ENCODE measurements at places on chromosomes 2 and 18.

- no peak for DNase-seq
These were observed 29.6 kb upstream of the ITGAV start for GRCh38 chr2:186560254-186560653.

DNA sequence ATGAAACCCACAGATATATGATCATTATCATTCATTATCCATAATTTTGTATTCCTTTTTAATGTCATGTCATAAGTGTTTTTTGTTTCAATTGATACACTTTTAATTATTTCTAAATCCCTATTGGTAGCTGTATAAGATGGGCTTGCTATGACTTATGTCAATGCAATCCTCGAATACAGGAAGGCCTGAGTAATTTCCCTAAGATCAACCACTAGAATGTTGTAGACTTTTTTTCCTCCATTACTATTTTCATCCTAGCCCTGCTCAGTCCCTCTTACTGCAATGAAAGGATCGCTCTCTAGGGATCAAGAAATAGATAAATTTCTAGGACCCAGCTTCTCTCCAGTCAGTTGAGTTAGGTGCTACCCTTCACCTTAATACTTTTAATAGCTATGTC lies 186.3 kb downstream of the KCNE4 start:
- no peak for DNase-seq

DNA sequence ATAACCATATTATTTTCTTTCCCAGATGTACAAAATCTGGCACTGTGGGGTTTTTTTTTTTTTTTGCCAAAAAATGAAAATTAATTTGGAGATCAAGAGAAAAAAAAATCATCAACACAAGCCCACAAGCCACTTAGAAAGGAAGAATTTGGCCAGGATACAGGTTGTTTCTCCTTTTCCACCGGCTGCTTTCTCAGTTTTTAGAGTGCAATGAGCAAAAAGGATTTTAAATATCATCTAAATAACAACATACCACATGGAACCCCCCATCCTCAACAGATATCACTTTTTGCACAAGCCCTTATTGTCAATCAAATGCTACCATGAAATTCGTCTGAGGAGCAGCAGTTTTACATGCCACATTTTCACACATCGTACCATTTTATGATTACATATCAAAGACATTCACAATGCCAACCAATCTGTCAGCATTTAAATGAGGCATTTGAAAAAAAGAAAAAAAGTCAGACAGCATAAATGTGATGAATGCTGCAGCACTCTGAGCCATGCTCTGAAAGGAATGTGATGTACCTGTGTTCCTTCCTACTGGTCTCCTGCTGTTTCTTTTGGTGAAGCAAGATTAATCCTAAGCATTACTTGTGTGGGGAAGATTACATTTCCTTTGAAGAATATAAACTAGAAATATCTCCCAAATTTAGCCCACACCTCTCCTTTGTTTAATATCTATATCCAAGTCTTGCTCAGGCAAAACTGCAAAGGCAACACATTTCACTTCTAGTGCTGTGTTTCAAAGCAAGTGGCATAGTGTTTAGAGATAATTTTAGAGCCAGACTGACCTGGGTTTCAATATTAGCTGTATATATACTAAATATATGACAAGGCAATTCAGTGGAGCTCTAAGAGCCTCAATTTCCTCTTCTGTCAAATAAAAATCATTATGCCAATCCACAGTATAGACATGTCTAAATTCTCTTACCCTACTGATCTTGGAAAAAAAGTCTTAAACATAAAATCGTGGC lies 391.3 kb downstream of the CMPK2 start:
- no peak for DNase-seq

DNA sequence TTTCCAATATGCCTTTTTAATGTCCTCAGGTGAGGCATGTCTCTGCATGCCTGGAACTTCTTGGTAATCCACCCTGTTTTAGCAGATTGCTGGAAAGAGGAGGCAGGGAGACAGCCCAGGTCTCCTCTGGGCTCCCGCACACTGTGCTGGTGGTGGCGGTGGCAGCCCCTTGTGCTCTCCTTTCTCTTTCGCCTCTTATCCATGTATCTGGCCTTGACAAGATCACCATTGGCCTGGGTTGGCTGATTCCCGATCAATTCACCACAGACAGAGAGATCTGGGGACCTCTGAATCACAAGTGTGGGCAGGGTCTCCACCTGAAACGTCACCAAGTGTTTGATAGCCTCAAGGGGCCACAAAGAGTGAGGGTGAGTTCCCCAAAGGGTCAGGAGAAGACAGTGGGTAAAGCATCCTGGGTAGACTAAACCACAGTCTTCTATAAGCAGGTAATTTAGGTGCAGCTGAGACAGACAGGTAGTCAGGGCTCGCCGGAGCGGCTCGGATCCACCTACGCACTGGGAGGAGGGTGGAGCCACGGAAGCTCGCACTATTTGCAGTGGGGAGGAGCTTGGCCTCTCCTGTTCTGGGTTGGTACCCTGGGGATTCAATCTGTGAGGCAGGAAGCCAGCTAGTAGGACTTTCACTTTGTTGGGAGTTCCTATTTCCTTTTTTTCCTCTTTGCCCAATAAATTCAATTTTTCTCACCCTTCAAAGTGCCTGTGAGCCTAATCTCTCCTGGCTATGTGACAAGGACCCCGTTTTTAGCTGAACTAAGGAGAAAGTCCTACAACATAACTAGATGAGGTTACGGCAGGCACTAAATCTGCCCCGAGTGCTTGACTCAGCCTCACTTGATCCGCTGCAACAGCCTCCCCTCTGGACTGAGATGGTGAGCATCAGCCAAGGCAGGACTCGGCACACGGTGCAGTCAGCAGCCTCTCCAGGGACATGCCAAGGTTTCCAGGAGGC lies 57.6 kb downstream of the SLC4A3 start:
- DNase-seq, result peak; percentile 22

All from endothelial cell (in vitro differentiated cells).